ENCODE measurements at places on chromosomes 13 and 19. TPM values are rescaled to one million over a fixed set of nuclear protein-coding genes. Genes with fewer than 3 reads are reported as not detected.

NCR1 gene
- polyA plus RNA-seq = not detected

- peak; percentile 82 for DNase-seq
Measured at GRCh38 chr19:751501-752341, 809 bp downstream of the MISP start.

- DNase-seq = peak; percentile 49
Measured at GRCh38 chr19:49210108-49210900, 52.7 kb downstream of the TRPM4 start.

DNA sequence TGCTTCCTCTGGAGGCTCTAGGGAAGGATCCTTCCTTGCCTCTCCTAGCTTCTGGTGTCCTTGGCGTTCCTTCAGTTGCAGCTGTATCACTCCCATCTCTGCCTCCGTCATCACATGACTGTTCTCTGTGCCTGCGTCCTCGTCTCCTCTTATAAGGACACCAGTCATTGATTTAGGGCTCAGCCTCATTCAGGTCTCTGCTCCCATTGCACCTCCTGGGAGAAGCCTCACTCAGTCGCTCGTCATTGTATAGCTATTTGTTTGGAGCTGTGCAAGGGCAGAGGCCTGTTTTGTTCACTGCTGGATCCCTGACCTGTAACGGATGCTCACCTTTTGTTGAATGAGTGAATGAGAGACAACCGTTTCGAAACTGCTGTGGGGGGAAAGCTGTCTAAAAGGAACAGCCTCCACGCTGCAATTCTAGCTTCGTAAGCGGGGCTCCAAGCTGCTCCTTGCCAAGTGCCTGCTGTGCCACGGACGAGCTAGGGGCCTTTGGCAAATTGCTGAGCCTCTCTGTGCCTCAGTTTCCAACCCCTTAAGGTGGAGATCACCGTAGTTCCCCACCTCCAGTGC lies 17.2 kb downstream of the BRSK1 start:
- DNase-seq = no peak

- no peak for DNase-seq
Measured at GRCh38 chr13:31154939-31155338, 6.8 kb downstream of the HSPH1 start.

All from fibroblast of lung (primary cell).